ENCODE measurements at places on chromosomes 6 and 20.

GRCh38 chr6:106158816-106159215, 72.7 kb downstream of the PRDM1 start:
- DNase-seq, result no peak

GRCh38 chr20:22807045-22807444, 222.7 kb upstream of the FOXA2 start:
- DNase-seq, result no peak

GRCh38 chr6:42199106-42199981, 4.6 kb upstream of the GUCA1B start:
- DNase-seq, result peak; percentile 28

DNA sequence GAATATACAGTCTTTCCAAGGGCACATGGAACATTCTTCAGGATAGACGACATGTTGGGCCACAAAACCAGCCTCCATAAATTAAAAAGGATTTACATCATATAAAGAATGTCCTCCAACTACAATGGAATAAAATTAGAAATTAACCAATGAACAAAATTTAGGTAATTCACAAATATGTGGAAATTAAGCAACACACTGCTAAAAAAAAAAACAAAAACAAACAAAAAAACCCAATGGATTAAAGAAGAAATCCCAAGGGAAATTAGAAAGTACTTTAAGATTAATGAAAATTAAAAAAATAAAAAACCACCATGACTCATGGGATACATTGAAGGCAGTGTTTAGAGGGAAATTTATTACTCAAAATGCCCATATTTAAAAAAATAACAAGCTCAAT, 21.4 kb upstream of the NT5E start:
- DNase-seq, result no peak

DNA sequence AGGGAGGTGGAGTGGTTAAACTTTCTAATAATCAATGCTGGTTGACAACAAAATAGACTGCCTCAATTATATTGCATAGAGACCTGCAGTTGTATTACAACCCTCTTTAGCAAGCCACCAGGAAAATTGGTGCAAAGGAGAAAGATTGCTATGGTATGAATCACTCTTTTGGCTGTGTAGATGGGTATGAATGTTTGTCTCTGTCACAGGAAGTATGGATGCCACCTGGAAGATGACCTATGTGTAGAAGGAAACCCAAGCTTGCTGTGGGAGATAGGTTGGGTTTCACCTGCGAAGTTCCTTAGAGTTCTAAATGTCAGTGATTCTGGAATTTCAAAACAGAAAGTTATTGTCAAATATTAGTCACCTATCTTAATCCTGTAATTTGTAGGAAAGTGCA, 134.6 kb downstream of the SOBP start:
- DNase-seq, result no peak

DNA sequence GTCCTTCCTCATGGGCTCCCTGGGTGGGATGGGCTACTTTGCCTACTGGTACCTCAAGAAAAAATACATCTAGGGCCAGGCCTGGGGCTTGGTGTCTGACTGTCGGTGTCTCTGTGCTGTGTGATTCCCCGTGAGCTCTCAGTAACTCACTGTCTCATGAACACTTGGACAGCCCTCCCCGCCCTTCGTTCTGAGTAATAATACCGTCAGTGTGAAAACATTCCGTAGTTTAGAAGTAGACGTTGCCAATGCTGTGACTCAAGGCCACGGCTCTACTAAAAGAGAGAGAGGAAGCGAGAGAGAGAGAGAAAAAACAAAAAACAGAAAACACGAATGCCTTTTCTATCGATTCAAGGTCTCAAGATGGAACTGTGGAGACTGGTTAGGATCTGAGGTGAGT, 31.8 kb downstream of the FITM2 start:
- DNase-seq, result peak; percentile 5

DNA sequence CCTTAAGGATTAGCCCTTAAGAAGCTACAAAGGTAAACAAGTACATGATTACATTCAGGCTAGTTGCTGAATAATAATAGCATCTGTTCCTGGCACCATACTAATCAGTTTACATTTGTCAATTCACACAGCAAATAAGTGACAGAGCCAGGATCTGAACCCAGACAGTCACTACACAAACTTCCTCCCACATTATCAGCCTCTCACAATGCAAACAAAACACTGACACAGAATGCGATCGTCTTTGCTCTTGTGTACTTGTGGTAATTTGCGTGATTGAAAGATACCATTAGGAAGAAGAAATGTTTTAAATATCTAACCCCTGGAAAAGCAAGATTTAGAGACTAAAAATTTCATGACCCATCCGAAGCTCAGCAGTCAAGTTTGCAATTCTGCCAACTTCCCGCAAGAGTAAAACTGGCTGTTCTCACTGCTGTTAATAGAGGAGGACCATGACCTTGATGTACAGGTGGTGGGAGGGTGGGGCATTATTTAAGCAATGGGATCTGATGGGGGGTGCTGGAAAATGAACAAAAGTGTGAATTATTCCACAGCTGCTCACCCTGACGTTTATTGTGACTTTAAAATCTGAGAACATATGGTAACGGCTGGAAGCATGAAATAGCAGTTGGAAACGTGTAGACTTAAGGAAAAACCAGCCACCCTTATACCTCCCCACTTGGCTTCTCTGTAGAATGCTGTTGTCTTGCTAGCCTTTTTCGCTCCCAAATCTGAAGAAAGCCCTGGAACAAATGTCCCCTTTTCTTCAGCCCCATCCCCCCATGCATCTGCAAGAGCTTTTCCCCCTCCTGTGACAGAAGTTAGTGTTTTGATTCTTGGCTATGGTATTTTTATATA, 95.3 kb upstream of the ARMC2 start:
- no peak for DNase-seq

- DNase-seq, result no peak
These were observed 4.4 kb upstream of the COL19A1 start for GRCh38 chr6:69861986-69862385.

DNA sequence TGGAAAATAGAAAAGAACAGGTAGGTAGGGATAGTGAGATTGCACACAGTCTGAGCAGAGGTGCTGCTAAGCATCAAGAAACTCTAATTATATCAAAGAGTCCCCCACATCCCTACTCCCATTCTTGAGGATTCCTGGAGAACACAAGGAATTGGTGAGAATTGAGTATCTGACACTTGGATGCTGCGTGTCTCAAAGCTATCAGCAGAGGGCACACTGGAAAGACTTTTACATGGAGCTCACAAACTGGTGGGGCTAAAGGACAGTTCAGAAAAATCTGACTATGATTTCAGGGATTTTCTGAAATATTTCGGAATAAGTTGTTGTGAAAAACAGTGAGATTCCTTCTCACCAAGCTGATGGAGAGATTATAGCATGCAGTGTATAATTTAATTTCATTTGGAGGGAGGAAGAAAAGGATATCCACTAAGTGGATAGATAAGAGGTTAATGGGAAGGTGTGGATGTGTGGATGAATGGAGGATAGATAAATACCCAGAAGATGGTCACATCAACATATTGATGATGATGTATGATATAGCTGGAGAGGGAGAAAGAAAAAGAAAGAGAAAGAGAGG, 215.4 kb upstream of the DEFB112 start:
- no peak for DNase-seq

- no peak for DNase-seq
These were observed 17.0 kb downstream of the CDS2 start for GRCh38 chr20:5143851-5144250.

- DNase-seq, result no peak
These were observed 42.3 kb downstream of the NINL start for GRCh38 chr20:25543068-25543467.

- peak; percentile 64 for DNase-seq
These were observed 294.4 kb upstream of the PRDM1 start for GRCh38 chr6:105791583-105792318.

GRCh38 chr6:133827766-133828165, 61.1 kb upstream of the TCF21 start:
- DNase-seq, result no peak
